ENCODE measurements at places on chromosomes 11 and 22.
A peak's percentile ranks its signal among the peaks of the same experiment; 100 is the strongest.

- no peak for DNase-seq
Observed at GRCh38 chr11:76443268-76443980, 1.4 kb upstream of the EMSY start.

- no peak for DNase-seq
Observed at GRCh38 chr22:42920101-42920820, 63.2 kb upstream of the ARFGAP3 start.

GRCh38 chr11:107009190-107009589 lies 9.1 kb downstream of the GUCY1A2 start:
- no peak for DNase-seq

- no peak for DNase-seq
Observed at GRCh38 chr22:21624120-21624879, 5.5 kb downstream of the YDJC start.

- no peak for DNase-seq
Observed at GRCh38 chr11:75811485-75811884, 3.5 kb upstream of the UVRAG start.

DNA sequence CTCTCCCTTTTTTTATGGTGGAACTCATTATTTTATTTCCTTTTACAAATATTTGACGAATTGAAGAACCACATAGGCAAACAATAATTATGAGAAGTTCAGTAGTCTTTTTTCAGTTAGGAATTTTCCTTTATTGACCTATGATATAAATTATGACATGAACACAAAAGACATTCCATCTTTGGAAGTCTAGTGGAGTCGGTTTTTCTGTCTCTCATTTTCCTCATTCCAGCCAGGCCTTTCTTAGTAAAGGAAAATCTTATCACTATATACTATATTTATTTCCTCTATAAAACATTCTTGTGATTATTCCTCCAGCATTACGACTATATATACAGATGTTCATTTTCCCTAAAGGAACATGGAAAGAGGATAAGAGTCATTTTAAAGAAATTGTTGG lies 1046.1 kb downstream of the DLG2 start:
- no peak for DNase-seq

GRCh38 chr11:46102843-46103242 lies 18.4 kb downstream of the PHF21A start:
- DNase-seq: no peak

DNA sequence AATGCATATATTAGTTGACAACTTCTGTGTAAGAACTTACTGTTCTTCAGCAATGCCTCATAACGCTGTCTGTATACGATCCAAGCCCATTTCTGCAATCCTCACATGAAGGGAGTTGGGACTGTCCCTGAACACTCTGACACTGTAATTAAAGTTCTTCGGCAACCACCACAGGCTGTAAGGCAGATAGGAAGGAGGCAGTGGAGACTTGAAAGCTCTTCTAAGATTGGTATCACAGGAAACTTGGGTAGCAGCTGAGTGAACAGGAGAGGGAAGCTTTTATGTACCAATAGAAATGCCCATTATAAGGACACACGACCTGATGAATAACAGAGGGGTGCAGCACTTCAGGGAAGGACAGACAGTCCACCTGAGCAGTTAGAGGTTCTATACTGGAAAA lies 12.0 kb upstream of the GAB2 start:
- DNase-seq: no peak

- DNase-seq: no peak
Observed at GRCh38 chr11:62514151-62514550, 32.5 kb downstream of the AHNAK start.

GRCh38 chr22:36196254-36197064 lies 5.2 kb downstream of the APOL4 start:
- DNase-seq: no peak

DNA sequence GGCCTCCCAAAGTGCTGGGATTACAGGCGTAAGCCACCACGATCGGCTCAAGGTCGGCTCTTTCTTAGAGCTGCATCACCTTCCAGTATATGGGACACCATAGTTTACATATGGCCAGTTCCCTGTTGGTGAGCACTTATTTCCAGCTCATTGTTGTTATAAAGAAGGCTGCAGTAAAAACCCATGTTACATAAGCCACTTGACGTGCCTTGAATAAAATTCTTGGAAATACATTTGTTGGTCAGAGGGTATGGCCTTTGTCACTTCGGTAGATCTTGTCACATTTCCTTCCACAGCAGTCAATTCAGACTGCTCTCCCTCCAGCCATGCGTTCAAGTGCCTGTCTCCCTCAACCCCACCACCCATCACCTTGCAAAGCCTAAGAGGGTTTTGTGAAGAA lies 92.9 kb downstream of the PRR5L start:
- no peak for DNase-seq

- no peak for DNase-seq
Observed at GRCh38 chr11:62857541-62857982, 18.2 kb upstream of the WDR74 start.

GRCh38 chr11:2222451-2222850 lies 47.9 kb downstream of the ASCL2 start:
- peak; percentile 28 for DNase-seq

- DNase-seq: no peak
Observed at GRCh38 chr11:70220136-70220535, 17.0 kb downstream of the FADD start.

DNA sequence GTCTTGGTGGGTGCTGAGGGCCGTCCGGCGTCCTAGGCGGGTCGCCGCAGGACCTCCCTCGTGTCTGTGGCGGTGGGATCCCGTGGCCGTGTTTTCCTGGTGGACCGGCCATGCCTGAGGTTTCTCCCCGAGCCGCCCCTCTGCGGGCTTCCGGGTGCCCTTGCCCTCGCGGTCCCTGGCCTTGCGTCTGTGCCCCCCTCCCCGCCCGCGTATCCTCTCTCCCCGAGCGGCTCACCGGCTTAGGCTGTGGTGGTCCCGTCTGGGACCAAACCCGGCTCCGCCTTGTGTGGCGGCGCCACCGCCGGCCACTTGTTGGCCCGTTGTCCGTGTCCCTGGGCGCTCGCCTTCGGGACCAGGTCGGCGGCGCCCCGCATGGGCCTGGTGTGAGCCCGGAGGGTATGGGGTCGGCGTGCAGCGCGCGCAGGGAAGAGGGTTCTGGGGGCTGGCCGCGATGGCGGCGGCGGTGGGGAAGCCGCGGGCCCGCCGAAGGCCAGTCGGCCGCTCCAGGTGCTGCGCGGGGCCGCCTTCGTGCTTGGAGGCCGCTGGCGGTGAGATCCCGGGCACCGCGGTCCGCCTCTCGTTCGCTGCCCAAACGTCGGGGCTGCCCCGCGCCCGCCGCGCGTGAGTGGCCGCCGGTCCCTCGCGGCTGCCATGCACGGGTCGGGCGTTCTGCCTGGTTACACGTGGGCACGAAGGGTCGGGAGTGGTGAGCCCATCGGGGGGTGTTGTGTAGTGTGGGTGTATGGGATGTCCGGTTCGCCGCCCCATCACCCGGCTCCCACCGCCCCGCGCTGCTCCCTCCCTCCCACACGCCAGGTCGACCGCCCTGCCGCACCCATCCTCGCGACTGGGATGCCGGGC lies 3899.1 kb upstream of the OR11H1 start:
- no peak for DNase-seq

GRCh38 chr11:7600205-7600775 lies 73.0 kb downstream of the CYB5R2 start:
- no peak for DNase-seq

GRCh38 chr11:91470656-91471055 lies 754.0 kb upstream of the FAT3 start:
- DNase-seq: no peak

DNA sequence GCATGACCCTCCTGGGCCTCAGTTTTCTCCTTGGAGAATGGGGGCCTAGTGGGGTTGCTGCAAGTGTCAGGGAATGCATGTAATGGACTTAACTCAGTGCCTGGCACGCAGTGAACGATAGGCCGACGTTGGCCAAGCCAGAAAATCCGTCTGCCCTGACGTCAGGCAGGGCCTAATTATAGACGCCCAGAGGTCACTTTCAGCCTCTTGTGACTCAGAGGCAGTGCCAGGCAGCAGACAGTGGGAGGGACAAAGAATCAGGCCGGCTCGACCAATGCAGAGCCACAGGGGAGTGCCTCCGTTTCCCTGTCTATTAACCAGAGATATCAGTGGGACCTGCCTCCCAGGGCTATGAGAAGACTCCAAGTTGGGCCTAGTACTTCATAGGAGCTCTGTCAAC lies 115.0 kb downstream of the MN1 start:
- peak; percentile 50 for DNase-seq

DNA sequence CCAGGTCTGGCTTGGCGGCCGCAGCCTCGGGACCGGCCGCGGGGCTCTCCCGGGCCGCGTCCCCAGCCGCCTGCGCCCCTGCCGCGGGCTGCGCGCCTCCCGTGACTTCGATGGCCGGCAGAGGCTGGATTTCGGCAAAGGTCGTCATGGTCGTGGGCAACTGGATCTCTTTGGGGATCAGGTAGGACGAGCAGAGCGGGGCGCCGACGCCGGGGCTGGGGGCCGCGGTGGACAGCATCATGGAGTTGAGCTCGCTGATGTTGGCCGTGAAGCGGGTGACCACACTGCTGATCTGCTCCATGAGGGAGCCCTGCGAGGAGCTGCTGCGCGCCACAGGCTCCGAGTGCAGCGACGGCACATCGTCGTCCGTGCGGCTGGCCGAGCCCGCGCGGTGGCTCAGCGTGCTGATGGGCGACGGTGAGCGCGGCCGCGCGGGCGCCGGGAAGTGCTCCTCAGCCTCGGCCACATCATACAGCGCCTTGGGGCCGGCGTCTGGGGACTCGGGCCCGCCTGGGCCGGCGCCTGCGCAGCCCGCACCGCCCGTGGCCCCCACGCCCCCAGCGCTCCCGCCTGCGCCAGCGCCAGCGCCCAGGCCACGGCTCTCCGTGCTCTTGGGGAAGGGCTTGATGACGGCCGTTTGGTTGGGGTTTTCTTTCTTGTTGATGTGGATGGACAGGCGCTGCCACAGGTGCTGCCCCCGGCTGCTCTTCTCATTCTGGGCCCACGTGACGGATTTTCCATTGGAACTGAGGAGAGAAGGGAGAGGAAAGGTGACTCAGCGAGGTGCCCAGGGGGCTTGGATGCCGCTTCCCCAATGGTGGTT lies 171.4 kb upstream of the CTSC start:
- peak; percentile 49 for DNase-seq

DNA sequence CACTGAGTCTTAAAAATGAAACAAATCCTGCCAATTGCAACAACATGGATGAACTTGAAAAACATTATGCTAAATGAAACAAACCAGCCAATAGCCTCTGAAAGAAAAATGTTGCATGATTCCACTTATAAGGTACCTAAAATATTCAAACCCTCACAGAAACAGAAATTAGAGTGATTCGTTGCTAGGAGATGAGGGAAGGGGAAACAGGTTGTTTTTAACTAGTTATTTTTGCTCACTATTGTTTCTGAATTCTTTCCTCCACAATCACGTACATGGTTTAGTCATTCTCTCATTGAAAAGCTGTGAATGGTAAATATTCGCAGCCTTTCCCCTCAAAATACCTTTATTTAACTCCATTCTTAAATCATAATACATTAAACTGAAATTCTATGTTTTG lies 14.0 kb upstream of the TYR start:
- DNase-seq: no peak

GRCh38 chr22:23688571-23688970 lies 2.2 kb upstream of the RGL4 start:
- no peak for DNase-seq

DNA sequence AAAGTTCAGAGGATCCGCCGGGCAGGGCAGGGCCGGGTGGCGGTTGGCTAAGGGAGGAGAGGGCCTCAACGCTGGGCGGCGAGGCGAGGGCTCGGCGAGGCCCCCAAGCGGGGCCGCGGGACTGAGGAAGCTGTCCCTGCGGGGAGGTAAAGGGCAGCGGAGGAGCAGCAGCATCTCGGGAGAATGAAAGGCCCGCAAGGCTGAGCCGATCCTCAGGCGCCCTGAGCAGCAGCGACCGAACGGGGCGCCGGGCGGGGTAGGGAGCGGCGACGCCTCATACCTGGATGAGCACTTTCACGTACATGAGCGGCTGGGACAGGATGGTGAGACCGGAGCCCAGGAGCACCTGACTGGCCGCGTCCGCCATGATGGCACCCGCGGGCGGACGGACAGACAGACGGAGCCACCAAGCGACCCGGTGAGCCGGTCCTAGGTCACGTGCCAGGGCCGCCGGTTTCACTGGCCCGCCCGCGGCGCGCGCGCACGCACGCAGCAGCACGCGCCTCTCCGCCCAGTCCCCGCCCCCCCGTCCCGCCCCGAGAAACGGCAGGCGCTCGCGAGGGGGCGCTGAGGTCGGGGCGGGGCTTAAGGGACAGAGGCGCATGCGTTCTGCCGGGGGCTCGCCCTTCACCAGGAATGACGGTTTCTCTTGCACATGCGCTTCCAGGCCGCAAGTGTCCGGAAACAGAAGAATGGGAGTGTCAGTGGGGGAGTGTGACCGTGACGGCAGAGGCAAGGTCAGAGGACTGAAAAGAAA lies at the start of gene MTCH2:
TSS of gene MTCH2 (minus strand) at position 461 of the 757 bp plus-strand sequence. CDS start at position 367, 94 bp downstream.
- DNase-seq: peak; percentile 98

DNA sequence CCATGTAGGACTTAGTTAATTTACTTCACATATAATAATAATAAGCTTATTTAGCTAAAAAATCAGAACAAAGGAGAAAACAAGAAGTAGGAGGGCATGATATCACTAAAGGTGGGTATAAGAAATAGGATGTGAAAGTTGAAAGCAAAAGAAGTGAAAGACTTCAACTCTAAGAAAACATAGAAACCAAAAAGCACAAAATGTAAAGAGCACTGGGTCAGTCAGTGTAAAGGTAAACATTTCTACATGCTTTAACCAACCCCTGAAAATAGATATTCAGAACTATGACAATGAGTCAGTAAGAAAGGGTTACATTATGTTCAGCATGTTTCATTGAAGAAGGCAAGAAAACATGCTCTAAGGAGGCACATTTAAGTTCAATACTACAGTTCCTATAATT lies 298.8 kb downstream of the SWAP70 start:
- no peak for DNase-seq

- DNase-seq: peak; percentile 16
Observed at GRCh38 chr11:68994161-68994893, 13.5 kb upstream of the MRGPRD start.

DNA sequence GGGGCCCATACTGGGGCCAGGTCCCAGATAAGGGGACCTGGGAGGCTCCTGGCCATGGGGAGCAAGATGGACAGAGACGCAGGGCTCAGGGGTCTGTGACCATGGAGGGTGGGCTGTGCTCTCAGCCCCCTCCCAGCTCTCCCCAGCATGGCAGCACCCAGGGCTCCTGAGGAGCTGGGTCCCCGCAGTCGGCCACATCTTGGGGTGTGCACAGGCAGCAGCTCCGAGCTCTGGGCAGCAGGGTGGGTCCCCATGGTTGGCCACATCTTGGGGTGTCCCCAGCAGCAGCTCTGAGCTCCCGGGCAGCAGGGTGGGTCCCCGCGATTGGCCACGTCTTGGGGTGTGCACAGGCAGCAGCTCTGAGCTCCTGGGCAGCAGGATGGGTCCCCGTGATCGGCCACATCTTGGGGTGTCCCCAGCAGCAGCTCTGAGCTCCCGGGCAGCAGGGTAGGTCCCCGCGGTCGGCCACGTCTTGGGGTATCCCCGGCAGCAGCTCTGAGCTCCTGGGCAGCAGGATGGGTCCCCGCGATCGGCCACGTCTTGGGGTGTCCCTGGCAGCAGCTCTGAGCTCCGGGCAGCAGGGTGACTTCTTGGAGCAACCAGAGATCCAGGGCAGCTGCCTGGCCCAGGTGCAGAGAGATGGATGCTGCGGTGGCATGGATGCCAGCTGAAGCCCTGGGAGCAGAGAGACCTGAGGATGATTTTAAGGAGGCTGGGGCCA lies 18.3 kb upstream of the MUC5B start:
- peak; percentile 21 for DNase-seq

Data from left hindlimb (tissue), 1 donor.